DMS 273 treated with DMSO at 0.1 percent for 48 hours (cell line): ENCODE measurements at places on chromosomes 5 and 9.

GRCh38 chr5:102603670-102604069 is 104.9 kb upstream of the SLCO6A1 start:
- peak; percentile 4 for DNase-seq

GRCh38 chr5:39076757-39077728 is 2.8 kb upstream of the RICTOR start:
- DNase-seq: no peak

DNA sequence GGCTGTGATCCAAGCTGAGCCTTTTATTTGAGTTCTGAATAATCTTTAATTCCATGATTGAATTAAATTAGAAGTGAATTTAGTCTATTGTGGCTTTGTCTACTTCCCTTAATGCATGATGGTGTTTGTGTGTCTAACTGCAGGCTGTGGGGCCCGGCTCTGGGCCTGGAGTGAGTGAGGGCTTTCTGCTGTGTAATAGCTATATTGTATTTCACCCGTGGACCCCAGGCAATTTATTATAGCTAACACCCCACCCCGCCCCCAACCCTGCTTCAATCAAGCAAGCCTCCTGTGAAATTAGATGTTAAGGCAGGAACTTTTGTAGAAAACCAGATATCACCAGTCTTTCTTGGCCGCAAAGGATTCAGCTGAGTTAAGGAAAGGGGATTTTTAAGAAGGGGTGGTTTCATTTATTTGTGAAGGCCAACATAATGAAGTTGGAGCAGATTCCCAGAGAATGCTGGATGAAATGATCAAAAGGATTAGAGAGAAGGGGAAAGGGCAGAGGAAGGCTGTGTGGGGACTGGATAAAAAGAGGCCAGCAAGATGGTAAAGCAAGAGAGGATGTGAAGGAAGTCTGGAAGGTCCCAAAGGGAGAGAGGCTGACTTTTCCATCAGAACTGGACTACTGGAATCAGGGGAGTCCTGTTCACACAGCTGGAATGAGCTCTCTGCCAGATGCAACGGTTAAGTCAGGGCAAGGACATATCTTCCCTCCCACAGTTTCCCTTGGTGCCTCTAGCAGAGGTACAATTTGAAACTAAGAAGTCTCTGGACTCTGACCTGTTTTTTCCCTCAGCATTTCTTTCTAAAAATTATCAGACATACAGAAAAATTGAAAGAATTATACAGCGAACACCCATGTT is 125.3 kb upstream of the SAP30L start:
- no peak for DNase-seq

- DNase-seq: no peak
These were observed 225.0 kb downstream of the FANCC start for GRCh38 chr9:95092262-95093072.

- DNase-seq: no peak
These were observed 11.7 kb upstream of the GADD45G start for GRCh38 chr9:89592963-89593726.
